CD4-positive, alpha-beta T cell (primary cell): ENCODE measurements at places on chromosomes 7 and 10.

GRCh38 chr7:29922921-29923700 lies 66.5 kb downstream of the SCRN1 start:
- no peak for DNase-seq

GRCh38 chr10:44974082-44974627 lies 4.5 kb downstream of the DEPP1 start:
- DNase-seq: no peak

GRCh38 chr10:77479586-77479985 lies 158.0 kb downstream of the KCNMA1 start:
- no peak for DNase-seq

DNA sequence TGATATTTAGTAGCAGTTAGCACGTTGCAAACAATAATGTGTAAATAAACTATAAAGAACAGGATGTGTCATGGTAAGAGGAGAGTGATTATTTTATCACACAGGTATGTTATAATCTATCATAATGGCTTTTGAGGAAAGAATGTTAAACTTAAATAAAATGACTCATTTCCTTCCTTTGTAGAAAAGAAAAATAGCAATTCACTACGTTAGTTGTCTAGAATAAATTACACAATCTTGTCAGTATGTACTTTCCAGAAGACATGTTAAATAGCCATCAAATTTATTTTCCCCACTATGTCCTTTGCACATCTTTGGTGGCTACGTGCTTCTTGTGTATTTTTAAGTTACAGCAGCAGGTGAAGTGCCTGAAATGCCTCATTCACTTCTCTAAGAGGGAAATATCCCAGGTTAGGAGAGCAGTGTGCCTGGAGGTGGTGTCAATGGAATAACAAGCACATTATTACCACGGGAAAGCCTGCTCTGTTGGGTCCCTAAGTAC lies 133.8 kb downstream of the SEMA3A start:
- no peak for DNase-seq

GRCh38 chr10:120286280-120286679 lies 170.7 kb upstream of the PLPP4 start:
- DNase-seq: no peak
